ENCODE measurements at places on chromosomes 2 and 18.

DNA sequence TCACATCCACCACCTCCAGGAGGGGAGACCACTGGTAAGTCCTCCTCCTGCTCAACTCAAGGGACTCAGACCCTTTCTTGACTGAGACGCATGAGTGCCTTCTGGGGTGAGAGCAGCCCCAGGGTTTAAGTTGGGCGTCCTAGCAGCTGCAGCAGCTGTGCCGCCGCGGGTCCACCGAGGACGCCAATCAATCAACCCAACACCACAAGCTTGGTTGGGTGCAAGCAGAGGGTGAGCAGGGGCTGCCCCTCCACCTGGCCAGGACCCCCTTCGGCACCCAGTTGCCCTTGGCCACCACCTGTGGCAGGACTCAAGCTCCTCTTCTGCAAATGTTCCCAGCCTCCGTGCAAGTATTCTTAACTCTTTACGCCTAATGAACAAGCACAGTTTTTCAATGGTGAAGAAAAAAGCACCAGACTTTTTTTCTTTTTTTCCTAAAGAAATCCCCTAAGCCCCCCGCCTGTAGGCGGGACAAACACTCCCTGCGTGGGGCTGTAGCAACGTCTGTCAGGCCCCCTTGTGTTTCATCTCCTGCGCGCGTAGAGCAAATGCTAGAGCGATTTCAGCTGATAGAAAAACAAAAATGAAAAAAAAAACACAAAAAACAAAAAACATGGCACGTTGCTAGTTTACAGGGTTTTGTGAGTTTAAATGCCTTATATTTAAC lies 197.1 kb downstream of the LOXHD1 start:
- DNase-seq: no peak

- peak; percentile 2 for DNase-seq
Measured at GRCh38 chr18:68604256-68604655, 110.7 kb downstream of the TMX3 start.

GRCh38 chr2:240347949-240348500 lies 87.4 kb upstream of the GPC1 start:
- DNase-seq: no peak

- DNase-seq: no peak
Measured at GRCh38 chr2:13067508-13067907, 350.8 kb downstream of the TRIB2 start.

- no peak for DNase-seq
Measured at GRCh38 chr2:215191477-215191876, 53.1 kb upstream of the ABCA12 start.

GRCh38 chr2:56971383-56971974 lies 787.7 kb downstream of the CCDC85A start:
- no peak for DNase-seq

- DNase-seq: no peak
Measured at GRCh38 chr2:72924353-72925240, 7.3 kb downstream of the EMX1 start.

- DNase-seq: no peak
Measured at GRCh38 chr2:181683518-181684453, 3.5 kb upstream of the NEUROD1 start.

DNA sequence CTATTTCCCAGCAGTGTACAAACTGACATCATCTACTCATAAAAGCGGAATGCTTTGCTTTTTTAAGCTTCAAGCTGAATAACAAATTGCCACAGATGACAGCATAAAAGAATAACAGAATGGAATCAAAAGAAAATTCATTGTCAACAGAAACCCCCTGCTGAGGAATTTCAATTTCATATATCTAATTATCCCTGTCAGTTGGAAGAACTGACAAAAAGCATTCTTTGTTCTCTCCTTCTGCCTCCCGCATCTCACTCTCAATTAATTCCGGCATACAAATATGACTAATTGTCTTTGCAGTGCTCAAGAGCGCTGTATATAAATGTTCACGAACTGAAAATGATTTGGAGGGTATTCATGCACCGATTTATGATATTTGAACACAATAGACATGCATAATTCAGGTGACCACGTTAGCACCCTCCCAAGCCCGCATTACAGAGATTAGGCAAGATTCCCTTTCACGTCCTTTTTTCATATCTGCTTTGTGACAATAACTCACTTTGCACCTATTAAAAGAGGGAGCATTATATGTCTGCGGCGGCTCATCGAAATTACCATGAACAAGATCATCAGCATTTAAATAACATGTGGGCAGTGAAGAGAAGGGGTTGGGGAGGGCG lies 277.7 kb upstream of the SALL3 start:
- DNase-seq: no peak

- no peak for DNase-seq
Measured at GRCh38 chr2:10246370-10246769, 56.3 kb upstream of the HPCAL1 start.

DNA sequence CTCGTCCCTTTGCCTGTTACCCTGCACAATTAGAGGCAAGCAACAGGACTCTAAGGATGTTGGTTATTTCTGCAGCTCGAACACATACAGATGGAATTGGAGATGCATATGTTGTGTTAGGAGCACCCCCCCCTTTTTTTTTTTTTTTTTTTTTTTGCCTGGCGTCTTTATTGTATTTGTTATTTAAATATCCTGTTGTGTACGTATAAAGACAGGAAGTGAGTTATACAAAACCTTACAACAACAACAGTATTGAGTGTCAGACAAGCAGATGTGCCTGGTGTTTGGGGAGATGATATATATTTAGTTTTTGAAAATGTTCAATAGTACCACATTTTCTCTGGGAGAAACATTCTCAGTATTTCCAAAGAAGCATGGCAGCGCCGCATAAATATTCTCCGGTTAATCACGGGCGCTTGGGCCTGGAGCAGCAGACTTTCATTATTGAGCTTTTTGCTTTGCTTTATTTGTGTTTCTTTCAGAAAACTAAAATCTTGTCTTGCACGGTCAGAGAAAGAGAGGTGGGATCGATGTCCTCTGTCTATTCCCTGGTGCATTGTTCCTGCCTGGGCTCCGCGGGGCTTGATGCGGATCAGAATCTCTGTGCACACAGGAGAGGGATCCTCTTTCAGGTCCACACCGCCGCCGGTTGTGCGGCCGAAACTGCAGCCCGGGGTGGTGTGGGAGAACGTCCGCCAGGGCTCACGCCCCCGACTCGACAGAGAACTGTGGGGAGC lies 23.2 kb upstream of the ZNF516 start:
- no peak for DNase-seq

- DNase-seq: no peak
Measured at GRCh38 chr2:222651718-222652418, 4.0 kb downstream of the FARSB start.

DNA sequence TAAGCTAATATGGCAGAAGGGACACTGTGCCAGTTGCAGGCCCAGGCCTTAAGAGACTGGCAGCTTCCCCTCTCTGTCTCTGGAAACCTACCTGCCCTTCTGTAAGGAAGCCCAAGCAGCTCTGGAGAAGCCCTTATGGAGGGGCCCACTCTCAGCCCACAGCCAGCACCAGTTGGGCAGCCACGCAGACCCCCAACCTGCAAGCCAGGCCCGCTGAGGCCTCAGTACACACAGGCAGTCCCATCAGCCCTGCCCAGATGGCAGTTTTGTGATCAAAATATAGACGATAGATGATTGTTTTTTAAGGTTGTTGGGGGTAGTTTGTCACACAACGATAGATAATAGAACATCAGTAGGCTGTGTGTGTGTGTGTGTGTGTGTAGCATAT lies 36.8 kb upstream of the ALPP start:
- no peak for DNase-seq

GRCh38 chr2:151381266-151381665 lies 23.9 kb downstream of the TNFAIP6 start:
- DNase-seq: peak; percentile 33

GRCh38 chr18:12433829-12434540 lies 26.3 kb downstream of the PRELID3A start:
- DNase-seq: no peak

GRCh38 chr2:214593727-214594126 lies 182.9 kb downstream of the VWC2L start:
- peak; percentile 27 for DNase-seq

DNA sequence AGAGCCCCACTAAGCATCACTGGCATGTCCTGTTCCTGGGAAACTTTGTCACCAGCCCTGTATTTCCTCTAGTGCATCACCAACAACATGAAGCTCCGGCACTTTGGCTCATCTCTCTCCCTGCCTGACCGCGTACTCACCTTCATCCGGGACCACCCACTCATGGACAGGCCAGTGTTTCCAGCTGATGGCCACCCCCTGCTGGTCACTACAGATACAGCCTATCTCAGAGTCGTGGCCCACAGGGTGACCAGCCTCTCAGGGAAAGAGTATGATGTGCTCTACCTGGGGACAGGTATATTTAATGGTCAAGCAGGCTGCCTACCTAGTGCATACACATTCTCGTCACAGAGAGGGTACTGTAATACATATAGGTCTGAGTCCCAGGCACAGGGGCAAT lies 21.0 kb downstream of the SEMA4F start:
- DNase-seq: no peak

DNA sequence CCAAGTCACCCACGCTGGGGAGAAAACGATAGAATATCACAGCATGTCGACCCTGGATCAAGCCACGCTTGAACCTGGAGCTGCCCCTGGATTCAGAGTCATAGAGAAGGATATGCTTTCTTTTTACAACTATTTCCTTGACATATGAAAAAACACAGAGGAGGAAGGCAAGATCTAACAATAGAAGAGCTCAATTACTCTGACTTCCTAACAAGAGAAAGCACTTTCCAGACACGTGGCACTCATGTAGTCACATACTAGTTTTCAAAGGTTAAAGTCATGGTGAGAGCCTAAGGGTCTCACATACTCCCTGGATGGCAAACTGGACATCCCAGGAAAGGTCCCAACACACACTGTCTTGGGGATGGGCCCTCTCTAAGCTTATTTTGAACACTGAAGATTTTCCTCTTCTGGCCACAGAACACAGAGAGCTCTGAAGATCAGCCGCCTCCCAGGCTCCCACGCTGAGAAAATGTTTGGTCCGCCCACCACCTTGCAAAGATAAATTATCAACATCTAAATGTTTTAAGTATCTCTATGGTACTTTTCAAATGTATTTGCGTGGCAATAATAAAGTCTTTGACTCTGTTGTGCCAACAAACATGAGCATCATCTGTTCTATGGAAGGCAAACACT lies 4.9 kb downstream of the PXDN start:
- no peak for DNase-seq

- no peak for DNase-seq
Measured at GRCh38 chr2:112824694-112825085, 11.9 kb downstream of the IL1B start.

DNA sequence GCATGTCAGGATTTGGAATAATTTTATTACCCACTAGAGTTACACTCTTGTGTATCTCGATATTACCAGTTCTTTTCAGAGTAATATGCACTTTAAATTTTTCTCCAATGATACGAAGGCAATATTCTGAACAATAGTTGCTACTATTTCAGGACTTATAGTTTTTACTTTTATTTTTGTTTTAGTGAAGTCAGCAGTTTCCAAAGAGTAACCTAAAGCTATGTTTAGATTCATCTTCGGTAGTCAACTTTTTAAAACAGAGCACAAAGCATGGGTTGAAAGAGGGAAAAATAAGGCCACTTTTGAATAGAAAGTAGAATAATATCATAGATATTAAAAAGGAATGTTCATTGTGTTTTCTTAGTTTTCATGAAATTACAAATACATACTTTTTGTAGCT lies 532.7 kb downstream of the CPS1 start:
- DNase-seq: no peak

Measured in AG09309 (cell line).